Bronchial epithelial cell (primary cell): ENCODE measurements at places on chromosomes 1 and 21.

DNA sequence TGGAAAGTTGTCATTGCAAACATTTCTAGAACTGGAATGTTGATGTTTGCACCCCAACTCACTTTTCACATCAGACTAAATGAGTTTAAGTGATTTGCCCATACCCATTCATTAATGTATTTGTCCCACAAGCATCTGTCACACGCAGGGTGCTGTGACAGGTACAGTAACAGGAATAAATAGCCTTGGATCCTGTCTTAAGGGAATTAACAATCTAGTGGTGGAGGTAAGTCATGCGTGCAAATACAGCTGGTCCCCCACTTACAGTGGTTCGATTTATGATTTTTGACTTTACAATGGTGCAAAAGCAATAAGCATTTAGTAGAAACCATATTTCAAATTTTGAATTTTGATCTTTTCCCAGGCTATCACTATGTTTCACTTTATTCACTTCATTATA is 17.5 kb upstream of the PRDM2 start:
- no peak for DNase-seq

GRCh38 chr1:101185421-101185820 is 51.4 kb upstream of the S1PR1 start:
- DNase-seq = no peak

- DNase-seq = no peak
These were observed 252.8 kb upstream of the ADGRL2 start for GRCh38 chr1:81547912-81548303.

GRCh38 chr1:19439464-19440171 is 45.7 kb downstream of the CAPZB start:
- no peak for DNase-seq

GRCh38 chr1:224054012-224054411 is 59.9 kb upstream of the FBXO28 start:
- peak; percentile 48 for DNase-seq

GRCh38 chr1:227899820-227900449 is 47.8 kb downstream of the WNT9A start:
- DNase-seq = no peak

DNA sequence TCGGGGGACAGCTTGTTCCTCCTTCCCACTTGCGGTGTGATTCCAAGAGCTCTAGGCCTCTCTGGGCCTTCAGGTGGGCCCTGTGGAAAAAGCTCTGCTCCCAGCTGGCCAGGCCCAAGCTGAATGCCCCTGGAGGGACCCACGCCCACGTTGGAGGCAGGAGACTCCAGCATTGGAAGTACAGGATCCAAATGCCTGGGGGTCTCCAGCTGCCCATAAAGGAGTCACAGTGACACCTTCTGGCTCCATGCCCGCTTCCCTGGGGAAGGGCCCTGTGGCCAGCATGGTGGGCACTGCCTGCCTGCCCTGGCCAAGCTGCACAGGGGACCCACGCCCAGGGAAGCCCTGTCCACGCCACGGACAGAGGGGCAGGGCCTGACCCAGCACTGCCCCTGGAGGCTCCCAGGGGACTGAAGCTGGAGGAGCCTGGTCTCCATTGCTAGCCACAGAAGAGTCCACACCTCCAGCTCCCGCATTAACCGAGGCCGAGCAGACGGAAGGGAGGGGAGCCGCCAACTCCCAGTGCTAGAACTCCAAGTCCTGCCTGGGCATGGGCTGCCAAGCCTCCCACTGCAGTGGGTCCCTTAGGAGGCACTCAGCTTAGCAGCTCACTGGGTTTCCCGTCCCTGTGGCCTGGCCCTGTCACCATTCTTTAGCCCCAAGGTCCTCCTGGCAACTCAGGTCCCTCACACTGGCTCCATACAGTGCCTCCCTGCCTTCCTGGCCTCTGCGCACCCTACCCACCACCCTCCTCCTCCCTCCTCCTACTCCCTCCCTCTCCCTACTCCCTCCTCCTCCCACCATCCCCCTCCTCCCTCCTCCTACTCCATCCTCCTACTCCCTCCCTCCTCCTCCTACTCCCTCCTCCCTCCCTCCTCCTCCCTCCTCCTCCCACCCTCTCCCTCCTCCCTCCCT is 41.9 kb downstream of the WNT9A start:
- DNase-seq = no peak

DNA sequence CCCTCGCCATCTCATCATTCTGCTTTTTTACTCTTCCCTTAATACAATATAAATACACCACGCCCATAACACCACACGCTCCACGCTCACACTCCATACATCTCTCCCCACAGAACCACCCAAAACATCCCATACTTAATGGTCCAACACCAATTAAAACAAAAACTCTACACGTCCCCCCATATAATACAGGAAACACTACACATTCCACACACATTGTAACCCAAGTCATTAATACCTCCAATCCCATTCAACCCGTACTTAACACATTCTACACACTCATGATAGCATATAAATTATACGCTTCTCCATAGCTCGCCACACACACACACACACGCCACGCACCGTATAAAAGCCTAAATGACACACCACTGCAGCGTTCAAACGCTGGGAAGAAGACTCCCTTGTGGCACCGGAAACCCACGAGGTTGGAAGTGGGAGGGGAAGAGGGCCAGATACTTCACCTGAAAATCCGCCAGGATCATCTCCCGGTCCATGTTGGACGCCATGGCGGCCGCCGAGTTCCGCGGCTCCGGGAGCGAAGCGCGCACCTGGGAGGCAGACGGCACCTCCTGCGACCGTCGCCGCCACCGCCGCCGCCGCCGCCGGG is 659 bp downstream of the FAF1 start:
- peak; percentile 46 for DNase-seq

GRCh38 chr1:59973719-59974118 is 47.1 kb upstream of the CYP2J2 start:
- DNase-seq = no peak

DNA sequence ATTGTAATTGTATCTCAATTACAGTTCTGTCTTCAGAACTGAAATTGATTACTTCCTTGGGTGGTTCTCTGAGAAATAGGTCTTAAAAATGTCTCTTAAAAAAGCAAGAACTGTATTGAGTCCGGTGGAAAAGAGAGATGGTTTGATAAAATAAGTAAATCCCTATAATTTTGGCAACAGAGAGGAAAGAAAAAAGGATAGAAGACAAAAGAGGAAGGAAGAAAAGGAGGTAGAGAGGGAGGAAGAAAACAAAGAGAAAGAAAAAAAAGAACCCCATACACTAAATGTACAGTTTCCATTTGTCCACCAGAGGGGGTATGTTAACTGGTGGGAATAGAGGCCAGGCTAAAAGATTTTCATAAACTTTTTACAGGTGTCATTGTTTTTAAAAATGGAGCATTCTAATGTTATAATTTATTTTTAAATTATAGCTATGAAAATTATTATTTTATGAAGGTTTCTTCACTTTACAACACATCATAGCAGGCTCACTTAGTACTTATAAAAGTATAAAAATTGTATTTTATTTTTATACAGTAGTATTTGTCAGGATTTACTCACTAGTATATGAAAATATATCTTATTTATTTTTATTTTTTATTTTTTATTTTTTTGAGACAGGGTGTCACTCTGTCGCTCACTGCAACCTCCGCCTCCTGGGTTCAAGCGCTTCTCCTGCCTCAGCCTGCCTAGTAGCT is 2.1 kb upstream of the UBE2T start:
- DNase-seq = peak; percentile 47

DNA sequence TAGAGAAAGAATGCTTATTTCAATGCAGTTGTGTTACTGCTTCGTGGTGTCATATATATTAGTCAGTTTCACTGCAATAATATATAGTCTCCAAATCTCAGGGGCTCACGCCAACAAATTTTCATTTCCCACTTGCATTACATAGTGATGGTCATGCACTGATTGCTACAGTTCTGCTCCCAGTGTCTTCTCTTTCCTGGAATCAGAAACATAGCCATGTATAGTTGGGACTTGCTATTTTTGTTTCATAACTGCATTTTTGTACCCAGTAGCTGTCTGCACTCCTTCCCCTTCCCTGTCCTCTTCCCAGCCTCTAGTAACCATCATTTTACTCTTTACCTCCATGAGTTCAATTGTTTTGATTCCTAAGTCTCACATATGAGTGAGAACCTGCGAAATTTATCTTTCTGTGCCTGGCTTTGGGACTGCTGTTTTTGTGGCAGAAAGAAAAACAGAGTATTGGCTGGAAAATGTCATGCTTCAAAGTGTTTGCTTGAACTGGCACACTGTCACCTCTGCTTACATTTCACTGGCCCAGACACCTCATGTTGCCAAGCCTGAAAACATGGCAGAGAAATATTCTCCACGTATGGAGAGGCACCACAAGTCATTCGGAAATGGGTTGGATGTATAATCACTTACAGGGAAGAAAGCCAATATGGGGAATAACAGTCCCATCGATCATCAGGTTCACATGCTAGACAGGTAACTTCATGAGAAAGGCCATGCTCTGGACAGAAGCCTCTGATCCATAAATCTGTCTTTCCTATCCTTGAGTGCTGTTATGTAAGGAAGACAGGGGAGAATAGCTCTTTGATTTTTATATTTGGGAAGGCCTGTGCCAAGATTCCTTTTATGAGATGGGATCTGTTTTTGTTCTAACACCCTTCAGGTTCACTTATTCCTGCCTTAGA is 60.4 kb upstream of the BACH1 start:
- peak; percentile 58 for DNase-seq

DNA sequence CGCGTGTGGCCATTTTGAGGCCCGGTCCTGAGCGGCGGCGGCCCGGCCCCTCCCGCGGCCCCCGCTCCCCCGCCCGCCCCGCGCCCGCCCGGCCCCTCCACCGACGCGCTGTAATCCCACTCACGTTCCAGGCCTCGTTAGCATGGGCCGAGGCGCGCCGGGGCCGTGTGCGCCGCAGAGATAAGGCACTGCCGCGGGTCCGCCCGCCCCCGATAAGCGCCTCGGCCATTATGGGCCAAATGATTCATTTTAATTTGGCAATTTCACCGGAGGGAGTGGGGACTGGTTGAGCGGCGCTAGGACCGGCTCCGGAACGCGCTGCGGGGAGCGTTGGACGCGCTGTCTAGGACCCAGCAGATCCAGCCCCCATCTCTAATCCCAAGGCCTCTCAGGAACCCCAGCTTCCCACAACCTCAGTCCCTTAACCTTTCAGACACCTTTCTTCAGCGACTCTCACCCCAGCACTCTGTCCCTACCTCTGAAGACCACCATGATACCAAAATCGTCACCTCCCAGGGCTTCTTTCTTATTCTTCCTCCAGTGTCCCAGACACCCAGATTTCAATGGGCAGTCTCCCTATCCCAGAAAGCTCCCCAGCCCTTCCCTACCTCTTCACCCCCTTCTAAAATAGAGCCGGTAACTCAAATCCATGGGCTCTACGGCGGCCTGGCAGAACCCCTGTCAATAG is at the start of gene TAL1:
Gene TAL1, minus strand, starts transcription at position 39 of the 688 bp plus-strand sequence. CDS start 6,337 bp downstream, outside the sequence.
- DNase-seq = no peak

DNA sequence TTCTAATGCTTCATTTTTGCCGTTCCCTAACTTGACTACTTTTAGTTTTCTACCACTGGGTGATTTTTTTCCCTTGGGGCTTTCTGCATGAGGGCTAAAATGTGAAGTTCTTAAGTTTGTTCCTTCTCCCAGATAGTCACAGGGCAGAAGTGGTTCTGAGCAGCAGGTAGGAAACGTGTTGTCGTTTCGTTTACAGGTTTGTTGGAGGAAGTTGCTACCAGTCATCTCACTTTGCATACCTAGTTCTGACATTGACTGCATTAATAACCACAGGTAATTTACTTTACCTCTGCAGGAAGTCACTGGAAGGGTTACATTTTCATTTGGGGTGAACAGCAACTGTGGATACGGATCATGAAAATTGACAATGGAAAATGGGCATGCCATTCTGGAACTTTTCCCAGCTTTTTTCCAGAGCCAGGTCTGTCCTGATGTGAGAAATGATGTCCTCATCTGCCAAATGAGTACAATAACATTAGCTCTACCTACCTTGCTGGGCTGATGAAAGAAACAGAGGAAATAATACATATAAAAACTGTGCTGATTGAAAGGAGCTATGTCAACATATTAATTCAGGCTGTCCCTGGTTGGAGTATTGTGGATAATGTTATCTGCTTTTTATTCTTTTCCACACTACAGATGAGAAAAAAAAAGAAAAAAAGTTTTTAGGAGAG is 94.2 kb downstream of the DISC1 start:
- DNase-seq = no peak

DNA sequence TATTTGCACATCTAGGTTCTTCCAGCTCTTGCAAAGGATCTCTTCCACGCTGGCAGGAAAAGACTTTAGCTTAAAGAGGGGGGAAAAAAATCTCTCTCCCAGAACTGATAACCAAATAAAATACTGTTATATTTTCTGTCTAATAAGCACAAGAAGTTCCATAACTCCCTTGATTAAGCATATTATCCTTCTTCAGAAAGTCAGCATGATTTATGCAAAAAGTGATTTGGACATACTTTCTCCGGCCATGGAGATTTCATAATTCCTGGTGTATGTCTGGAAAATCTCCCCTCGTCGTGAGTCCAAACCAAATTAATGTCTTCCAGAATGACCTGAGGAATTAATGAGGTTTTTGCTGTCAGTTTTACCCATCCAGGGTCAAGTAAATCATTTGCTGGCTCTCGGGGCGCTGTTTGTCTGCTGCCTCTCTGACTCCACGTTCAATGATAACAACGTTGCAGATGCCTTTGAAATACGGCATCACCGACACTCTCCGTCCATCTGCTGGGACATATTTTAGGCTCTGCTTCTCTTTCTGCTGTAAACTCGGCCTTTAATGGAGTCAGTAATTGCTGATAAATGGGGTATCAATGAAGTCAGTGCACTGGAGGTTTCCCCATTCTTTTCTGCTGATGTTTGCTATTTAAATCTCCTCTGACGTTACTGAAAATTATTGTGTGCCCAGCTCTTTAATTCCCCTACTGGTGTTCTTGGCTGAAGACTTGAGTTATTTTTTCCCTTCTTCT is 112.9 kb downstream of the HLX start:
- no peak for DNase-seq

- DNase-seq = peak; percentile 6
These were observed 169.8 kb downstream of the C1orf21 start for GRCh38 chr1:184556665-184557064.

GRCh38 chr1:206570529-206570928 is 41.7 kb downstream of the EIF2D start:
- DNase-seq = no peak

DNA sequence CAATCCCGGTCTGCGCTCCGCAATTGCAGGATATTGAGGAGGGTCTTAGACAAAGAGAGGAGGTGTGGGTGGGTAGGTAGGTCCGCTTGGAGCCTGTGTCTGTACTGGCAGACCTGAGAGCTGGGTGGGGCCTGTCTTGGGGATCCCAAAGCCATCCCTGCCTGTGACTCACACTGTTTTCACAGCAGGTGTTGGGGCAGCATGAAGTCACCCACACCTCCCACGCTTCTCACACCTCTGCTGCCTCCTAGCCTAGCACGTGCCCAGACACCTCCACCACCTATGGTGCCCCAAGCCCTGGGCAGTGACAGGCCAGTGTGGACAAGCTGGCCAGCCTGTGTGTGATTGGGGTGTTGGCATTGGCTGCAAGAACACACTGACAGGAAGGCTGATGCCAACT is 65.7 kb upstream of the ECE1 start:
- DNase-seq = peak; percentile 78

DNA sequence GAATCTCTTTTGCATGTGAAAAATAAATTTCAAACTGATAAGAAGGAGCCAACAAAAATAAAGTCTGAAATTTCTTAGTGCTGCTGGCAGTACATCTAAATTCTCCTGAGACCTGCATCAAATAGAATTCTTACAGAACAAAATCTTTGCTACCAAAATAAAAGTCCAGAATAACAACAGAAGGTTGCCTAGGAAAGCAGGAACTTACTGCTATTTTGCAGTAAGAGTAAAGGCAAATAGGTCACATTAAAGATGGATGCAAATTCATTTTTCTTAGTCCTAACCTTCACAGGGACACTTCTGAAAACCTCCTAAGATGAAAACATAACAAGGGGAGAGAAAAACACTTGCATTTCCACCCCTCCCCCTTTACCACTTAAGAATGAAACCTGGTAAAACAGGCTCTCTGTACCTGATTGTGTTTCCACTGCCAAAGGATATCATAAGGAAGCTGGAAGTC is 59.0 kb downstream of the RUSC1 start:
- DNase-seq = no peak
